ENCODE measurements at places on chromosomes 13 and 19. TPM values are rescaled to one million over a fixed set of nuclear protein-coding genes. Genes with fewer than 3 reads are reported as not detected.

DNA sequence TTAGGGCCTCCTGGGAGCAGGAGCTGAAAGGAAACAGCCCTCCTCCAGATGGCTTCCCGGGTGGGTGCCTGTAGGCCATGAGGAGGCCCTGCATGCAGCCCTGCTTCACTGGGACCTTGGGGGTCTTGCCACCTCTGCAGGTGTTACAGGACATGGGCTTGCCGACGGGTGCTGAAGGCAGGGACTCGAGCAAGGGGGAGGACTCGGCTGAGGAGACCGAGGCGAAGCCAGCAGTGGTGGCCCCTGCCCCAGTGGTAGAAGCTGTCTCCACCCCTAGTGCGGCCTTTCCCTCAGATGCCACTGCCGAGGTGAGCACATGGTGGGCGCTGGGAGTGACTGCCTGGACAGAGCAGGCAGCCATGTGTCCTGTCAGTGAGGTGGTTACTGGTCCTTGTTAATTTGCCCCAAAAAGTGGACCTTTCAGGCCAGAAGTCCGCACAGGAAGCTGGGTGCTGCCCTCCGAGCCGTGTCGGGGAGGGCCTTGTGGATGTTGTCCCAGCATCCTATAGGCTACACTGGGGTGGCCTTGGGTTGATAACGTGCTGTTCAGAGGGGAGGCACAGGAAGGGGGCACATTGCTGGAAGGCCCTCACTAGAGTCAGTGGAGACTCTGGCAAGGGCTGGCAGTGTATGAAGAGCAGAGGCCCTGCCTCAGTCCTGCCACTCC is 18.7 kb upstream of the QTRT1 start:
- DNase-seq = no peak

The SPIB gene
- total RNA-seq = 1.3 TPM

- DNase-seq = no peak
Measured at GRCh38 chr19:42216653-42217519, 591 bp downstream of the DEDD2 start.

The GSX1 gene
- total RNA-seq = not detected

DNA sequence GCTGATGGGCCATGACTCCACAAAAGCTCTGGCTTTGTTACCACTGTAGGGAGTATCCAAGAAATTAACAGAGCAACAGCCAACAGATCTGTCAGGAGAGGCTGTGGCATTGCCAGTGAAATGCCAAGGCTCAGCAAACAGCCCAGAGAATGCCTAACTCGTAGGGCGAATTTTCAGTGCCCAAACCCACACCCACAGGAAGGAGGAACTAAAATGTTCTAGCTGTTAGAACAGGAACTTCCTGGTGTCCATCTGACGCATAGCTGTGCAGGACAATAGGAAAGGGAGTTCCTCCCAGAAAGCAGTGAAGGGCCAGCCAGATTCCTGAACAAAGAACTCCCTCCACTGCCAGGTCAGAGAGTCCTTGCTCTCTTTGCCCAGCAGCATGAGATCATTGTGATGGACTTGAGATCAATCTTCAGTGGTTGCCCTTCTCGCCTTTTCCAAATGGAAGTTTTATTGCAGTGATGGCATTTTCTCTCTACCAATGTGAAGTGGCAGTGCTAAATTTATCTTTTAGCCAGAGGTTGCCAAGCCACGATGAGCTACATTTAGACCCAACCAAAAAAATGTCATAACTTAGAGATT is 224.2 kb upstream of the STARD13 start:
- no peak for DNase-seq

- no peak for DNase-seq
Measured at GRCh38 chr13:79044415-79044814, 361.6 kb downstream of the RBM26 start.

DNA sequence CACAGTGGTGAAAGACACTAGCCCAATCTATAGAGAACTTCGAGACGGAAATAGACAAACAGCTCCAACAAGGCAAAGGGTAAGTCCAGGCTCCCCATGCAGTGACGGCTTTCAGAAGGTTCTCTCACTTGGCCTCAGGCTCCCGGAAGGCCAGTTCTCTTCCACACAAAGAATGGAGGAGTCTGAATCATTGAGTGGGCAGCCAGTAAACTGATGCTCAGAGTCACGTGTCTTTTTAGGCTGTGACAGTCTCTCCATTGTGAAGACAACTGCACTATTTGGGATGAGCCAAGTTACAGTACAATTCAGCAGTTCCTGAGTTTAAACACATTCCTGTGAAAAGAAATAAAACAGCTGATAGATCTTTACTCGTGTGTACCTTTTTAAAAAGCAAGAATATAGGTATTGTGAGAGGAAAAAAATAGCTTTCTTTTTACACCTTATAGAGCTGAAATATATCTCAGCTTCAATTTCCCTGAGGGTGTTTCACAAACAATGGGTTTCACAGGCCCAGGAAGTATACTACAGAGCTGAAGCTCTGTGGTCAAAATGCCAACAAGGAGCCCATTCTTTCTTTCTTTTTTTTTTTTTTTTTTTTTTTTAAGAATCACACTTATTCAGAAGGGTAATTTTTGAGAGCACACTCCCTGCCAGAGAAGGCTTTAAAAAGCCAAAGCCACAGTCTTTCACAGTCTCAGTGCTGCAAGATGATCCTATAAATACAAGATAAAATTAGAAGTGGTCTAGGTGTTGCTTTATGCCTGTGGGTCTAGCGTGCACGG is 135.1 kb downstream of the FREM2 start:
- no peak for DNase-seq

Data from activated T-helper 1 cell treated with anti-CD3 and anti-CD28 coated beads, Interleukin-12 subunit alpha, Interleukin-12 subunit beta, Interleukin-2, Interleukin-4 antibody, amounts not matched to agents 30 ng/mL and 10 ng/mL and 1 ng/mL, durations not matched to agents 14 hours and 24 hours and 36 hours (primary cell).